Keratinocyte (primary cell): ENCODE measurements at places on chromosomes 12 and 14.

GRCh38 chr12:108320507-108321293 lies 18.4 kb downstream of the CMKLR1 start:
- DNase-seq: no peak

- no peak for DNase-seq
These were observed 20.6 kb downstream of the TOGARAM1 start for GRCh38 chr14:44982594-44982993.

DNA sequence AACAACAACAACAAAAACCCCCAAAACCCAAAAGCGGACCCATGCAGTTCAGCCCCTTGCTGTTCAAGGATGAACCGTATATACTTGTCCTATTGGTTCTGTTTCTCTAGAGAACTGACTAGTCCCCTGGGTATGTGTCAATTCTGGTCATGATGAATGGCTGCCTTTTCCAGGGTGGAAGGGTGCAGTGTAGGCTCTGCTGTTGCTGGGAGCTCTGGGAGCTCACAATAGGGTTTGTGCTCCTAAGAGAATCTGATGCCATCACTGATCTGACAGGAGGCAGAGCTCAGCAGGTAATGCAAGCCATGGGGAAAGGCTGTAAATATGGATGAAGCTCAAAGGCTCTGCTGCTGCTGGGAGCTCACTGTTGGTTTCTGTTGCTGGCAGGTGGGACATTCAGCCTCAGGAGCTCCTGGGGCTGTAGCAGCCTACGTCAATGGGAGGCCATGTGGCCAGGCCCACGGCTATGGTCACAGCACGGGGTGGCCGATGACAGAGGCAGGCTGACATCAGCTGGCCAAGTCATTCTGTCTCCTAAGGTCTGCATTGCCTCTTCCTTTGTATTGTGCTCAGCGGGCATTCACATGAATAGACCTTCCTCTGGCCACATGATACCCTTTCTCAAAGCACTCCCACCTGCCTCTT lies 37.9 kb downstream of the DLK1 start:
- DNase-seq: no peak

DNA sequence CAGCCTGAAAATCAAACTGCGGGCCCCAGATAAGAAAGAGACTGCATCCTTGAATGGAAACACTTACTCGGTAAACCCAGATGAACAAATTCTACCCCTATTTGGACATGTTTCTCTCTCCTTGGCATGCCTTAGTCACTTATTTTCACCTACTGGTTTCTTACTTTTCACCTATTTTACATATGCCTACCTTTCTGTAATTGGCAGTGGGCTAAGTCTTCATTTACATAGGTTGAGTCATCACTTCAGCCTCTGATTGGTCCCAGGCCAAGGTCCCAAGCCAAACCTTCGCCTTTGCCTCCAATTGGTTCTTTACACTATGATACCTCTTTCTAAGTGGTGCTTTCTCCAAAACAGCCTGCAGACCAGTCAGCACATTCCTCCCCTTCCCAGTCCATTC lies 111.3 kb downstream of the DYRK2 start:
- no peak for DNase-seq

DNA sequence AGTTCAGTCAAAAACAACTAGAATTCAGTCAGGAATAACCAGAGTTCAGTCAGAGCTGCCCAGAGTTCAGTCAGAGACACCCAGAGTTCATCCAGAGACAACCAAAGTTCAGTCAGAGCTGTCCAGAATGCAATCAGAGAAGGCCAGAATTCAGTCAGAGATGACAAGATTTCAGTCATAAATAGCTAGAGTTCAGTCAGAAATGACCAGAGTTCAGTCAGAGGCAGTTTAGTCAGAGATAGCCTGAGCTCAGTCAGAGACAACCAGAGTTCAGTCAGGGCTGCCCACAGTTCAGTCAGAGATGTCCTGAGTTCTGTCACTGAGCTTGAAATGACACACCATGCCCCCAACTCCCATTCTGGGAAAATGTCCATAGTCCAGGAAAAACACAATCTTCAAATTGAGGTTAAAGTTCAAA lies 1102.8 kb downstream of the BCL11B start:
- DNase-seq: no peak
